ENCODE measurements at places on chromosomes 5 and 9. TPM values are rescaled to one million over a fixed set of nuclear protein-coding genes. Genes with fewer than 3 reads are reported as not detected.

The SH3RF2 gene
- total RNA-seq: 50.6 TPM

The MAP1B gene
- total RNA-seq: 1,059 TPM

The VPS13A gene
- 18.8 TPM for total RNA-seq

The BRINP1 gene
- total RNA-seq: not detected

The SEMA6A gene
- total RNA-seq: 17.8 TPM

The IRX1 gene
- total RNA-seq: 10.3 TPM

The OBP2B gene
- not detected for total RNA-seq

DNA sequence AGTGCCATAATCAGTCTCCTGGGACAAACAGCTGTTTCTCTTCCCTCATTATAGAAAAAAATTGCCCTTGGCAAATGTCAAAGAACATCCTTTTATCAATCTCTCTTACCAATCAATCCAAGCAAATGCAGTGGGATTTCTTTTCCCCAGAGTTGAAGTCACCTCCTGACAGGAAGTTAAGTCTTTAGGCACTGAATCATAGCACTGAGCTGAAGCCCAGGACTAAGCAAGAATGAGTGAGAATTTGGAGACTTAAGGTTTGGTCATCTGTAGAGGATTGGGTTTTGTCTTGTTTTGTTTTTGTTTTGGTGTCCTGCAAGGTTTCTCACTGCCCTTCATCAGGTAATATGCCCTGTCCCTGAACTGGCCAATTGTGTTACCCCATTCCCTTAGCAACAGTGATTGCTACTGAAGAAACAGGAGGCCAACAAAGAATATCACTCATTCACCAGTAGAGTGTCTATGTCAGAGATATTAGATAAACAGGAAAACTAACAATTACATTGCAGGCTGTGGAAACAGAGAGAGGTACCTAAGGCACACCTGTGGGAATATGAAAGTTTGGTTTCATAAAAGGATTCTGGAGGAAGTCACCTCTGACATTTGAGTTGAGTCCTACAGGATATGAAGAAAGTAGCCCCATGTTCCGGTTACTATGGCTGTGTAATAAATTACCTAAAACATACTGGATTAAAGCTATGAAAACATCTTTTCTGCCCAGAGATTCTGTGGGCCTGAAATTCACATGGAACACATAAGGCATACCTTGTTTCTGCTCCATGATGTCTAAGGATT is 4.5 kb upstream of the FXN start:
- no peaks in the 10 kb centered on the region for H3K27me3 ChIP-seq
- H3K36me3 ChIP-seq: no peaks in the 10 kb centered on the region
- peaks cover 3% of the 10 kb centered on the region for H3K4me1 ChIP-seq
- no peak overlapping the region for H3K27ac ChIP-seq

DNA sequence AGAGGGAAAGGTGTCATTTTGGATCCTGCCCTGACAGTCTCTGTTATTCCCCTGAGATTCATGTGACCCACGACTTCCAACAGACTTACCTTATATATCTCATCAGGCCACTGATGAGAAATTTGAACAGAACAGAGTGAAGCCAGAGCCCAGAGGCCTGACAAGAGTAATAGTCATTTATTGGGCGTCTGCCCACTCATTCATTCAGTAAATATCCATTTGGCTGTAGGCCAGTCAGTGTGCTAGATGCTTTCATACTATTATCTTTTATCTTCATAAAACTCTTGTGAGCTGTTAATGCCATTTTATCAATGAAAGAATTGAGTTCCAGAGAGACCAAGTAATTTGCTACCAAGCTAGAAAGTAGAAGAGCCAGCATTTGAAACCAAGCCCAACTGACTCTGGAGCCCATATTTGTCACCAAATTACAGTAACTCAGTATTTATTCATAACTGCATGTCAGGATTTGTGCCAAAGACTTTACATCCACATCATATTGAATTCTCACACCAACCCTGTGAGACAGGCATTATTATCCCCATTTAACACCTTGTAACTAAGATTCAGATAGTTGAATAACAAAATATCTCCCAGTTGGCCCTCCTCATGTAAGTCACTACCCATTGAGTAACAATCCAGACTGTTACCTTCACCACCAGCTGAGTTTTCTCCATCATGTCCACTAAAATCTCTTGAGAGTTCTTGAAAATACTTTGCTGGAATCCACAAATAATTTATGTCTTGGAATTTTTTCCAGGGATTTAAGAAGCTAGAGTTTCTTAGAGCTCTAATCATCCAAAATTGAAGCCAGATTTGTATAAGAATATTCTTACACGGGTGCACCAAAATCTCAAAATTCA is 2.5 kb downstream of the PTPDC1 start:
- no peaks in the 10 kb centered on the region for H3K36me3 ChIP-seq
- no peak overlapping the region for H3K27ac ChIP-seq
- H3K27me3 ChIP-seq: no peaks in the 10 kb centered on the region
- H3K4me1 ChIP-seq: no peaks in the 10 kb centered on the region
- no peak for DNase-seq

DNA sequence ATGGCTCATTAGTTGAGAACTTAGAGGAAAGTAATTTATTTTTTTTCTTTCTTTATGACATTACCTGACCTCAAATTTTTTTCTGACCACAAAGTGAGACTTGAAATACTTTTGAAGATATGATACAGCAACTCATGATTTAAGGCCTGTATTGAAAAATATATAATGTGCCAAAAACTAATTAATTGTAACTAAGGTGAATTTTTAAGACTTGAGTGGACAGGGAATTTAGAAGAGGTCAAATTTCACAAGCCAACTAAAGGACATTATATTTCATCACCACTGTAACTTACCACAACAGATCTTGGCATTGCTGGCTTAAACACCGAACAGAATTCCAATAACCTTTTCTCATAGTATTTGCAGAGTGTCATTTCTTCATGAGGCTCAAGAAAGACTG is 1.8 kb downstream of the CCNH start:
- H3K27ac ChIP-seq: peak overlapping the region; percentile 95

- H3K27me3 ChIP-seq: no peaks in the 10 kb centered on the region
- H3K4me3 ChIP-seq: no peak overlapping the region
- no peaks in the 10 kb centered on the region for H3K36me3 ChIP-seq
- no peaks in the 10 kb centered on the region for H3K4me1 ChIP-seq
- DNase-seq: no peak
- no peak overlapping the region for H3K27ac ChIP-seq
Observed at GRCh38 chr9:72394066-72394465, 29.1 kb upstream of the ZFAND5 start.

GRCh38 chr9:36045610-36046009 is 8.9 kb downstream of the RECK start:
- no peak overlapping the region for H3K4me3 ChIP-seq
- H3K36me3 ChIP-seq: no peaks in the 10 kb centered on the region
- no peak for DNase-seq
- H3K27ac ChIP-seq: no peak overlapping the region
- H3K4me1 ChIP-seq: peaks cover 3% of the 10 kb centered on the region

DNA sequence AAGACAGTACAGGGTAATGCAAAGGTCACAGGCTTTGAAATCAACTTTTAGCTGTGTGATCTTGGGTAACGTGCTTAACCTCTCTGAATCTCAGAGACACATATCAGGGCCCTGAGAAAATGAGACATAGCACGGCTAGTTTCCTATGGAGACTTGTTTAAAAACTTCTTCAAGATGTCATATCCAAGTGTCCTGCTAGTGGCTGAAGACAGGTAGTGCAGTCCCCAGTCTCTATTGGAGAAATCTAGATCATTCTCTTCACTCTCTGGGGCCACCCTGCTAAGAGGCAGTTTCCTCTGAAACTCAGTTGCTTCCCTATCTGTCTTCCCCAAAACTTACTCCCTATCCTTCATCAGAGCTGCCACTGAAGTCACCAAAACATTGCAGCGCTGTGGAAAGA is 30.3 kb upstream of the GRXCR2 start:
- no peak for DNase-seq
- no peaks in the 10 kb centered on the region for H3K36me3 ChIP-seq
- H3K27me3 ChIP-seq: no peaks in the 10 kb centered on the region
- H3K4me3 ChIP-seq: no peak overlapping the region
- no peak overlapping the region for H3K27ac ChIP-seq

GRCh38 chr5:52523701-52524100 is 264.0 kb upstream of the ITGA1 start:
- no peaks in the 10 kb centered on the region for H3K36me3 ChIP-seq
- H3K4me3 ChIP-seq: no peak overlapping the region
- H3K27ac ChIP-seq: no peak overlapping the region
- H3K27me3 ChIP-seq: no peaks in the 10 kb centered on the region

GRCh38 chr5:10366310-10367272 is 13.1 kb downstream of the MARCHF6 start:
- no peaks in the 10 kb centered on the region for H3K36me3 ChIP-seq
- no peaks in the 10 kb centered on the region for H3K27me3 ChIP-seq
- H3K4me1 ChIP-seq: peaks cover 15% of the 10 kb centered on the region
- peak overlapping the region; percentile 49 for H3K27ac ChIP-seq
- H3K4me3 ChIP-seq: no peak overlapping the region
- DNase-seq: no peak

DNA sequence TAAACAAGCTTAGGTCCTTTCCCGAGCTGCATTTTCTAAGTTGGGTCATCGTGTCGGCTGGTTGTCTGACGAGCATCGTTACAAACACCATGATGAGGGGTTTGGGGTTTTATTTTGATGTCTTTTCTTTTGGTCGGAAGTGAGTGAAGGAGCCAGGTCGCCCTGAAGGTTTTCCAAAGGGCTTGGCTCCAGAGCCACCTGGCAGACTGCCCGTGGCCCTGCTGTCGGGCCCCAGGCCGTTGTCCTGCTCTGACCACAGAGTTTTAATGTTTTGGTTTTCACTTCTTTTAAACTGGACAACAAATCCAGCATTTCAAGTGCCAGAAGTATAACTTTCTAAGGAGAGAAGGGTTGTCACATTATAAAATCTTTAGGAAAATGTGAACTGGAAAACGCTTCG is 42.3 kb downstream of the TENT4A start:
- peaks cover 2% of the 10 kb centered on the region for H3K4me1 ChIP-seq
- no peak overlapping the region for H3K27ac ChIP-seq
- H3K36me3 ChIP-seq: peaks cover 72% of the 10 kb centered on the region
- no peak overlapping the region for H3K4me3 ChIP-seq
- H3K27me3 ChIP-seq: no peaks in the 10 kb centered on the region
- no peak for DNase-seq

DNA sequence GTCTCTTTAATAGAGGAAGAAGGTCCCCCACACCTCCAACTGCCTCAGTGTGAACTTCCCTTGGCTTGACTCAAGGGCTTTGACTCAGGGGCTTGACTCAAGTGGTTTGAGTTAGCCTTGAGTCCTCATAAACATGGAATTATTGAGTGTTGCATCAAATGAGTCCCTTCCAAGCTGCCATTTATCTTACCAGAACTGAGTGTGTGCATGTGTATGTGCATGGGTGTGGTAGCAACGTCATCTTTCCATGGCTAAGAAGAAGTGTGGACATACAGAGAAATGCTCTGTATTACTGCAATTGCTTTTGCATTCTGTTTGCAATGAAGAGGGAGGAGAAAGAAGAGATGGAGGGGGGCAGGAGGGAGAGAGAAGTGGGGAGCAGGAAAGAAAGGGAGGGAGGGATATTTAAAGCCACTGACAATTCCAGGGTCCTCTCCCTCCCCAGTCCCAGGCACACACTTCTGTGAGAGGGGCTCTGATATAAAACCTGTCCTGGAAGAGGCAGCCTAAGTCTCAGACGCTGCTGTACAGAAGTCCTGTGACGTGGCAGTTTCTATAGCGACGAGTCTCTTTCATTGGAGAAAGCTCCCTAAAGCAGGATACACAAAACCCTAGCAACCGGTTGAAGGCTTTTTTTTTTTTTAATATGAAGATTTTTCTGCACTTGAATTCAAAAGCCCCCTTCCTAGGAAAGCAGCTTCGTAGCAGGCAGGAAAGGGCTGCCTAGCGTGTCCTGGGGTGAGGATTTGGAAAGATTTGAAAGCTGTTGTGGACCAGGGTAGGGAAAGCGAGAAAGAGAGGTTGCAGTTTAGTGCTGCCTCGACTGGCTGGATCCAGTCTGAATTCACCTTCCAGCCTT is 93.3 kb upstream of the MAP1B start:
- no peaks in the 10 kb centered on the region for H3K36me3 ChIP-seq
- H3K27me3 ChIP-seq: no peaks in the 10 kb centered on the region
- no peak overlapping the region for H3K4me3 ChIP-seq

- DNase-seq: no peak
- no peaks in the 10 kb centered on the region for H3K27me3 ChIP-seq
- no peaks in the 10 kb centered on the region for H3K4me1 ChIP-seq
Observed at GRCh38 chr5:56316299-56316994, 83.3 kb upstream of the ANKRD55 start.

GRCh38 chr5:99032234-99033013 is 103.6 kb upstream of the CHD1 start:
- no peak overlapping the region for H3K27ac ChIP-seq
- DNase-seq: peak; percentile 76
- no peak overlapping the region for H3K4me3 ChIP-seq
- H3K36me3 ChIP-seq: no peaks in the 10 kb centered on the region

- peaks cover 5% of the 10 kb centered on the region for H3K4me1 ChIP-seq
- DNase-seq: no peak
- no peak overlapping the region for H3K27ac ChIP-seq
- no peaks in the 10 kb centered on the region for H3K27me3 ChIP-seq
- no peak overlapping the region for H3K4me3 ChIP-seq
Observed at GRCh38 chr5:109922381-109922995, 232.8 kb downstream of the MAN2A1 start.

DNA sequence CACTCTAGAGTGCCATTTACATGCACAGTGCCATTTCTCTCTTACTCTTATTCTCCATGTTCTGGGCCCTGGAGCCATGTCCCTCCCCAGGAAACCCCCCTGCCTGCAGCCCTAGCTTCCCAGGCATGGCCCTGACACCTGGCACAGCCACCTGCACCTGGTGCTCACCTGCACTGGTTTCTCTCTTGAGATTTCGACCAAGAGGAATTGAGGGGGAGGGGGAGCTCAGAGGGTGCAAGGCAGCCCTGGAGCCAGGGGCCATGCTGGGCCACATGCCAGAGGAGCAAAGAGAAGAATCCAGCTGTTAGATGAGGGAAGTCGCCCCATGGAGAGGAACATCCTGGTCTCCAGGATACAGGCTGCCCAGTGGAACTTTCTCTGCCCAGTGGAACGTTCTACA is 65.0 kb upstream of the RAPGEF1 start:
- no peaks in the 10 kb centered on the region for H3K4me1 ChIP-seq
- no peak for DNase-seq

- no peaks in the 10 kb centered on the region for H3K36me3 ChIP-seq
- DNase-seq: no peak
- H3K4me1 ChIP-seq: no peaks in the 10 kb centered on the region
- no peak overlapping the region for H3K4me3 ChIP-seq
Observed at GRCh38 chr5:107385708-107386107, 285.0 kb downstream of the EFNA5 start.

- H3K27me3 ChIP-seq: no peaks in the 10 kb centered on the region
- no peak overlapping the region for H3K27ac ChIP-seq
- no peaks in the 10 kb centered on the region for H3K4me1 ChIP-seq
- H3K36me3 ChIP-seq: no peaks in the 10 kb centered on the region
- H3K4me3 ChIP-seq: no peak overlapping the region
- peak; percentile 59 for DNase-seq
Observed at GRCh38 chr5:171427318-171428167, 8.1 kb downstream of the FGF18 start.

GRCh38 chr9:92728831-92729734 is 35.5 kb downstream of the BICD2 start:
- H3K36me3 ChIP-seq: peaks cover 29% of the 10 kb centered on the region
- H3K4me1 ChIP-seq: no peaks in the 10 kb centered on the region
- H3K27me3 ChIP-seq: no peaks in the 10 kb centered on the region
- DNase-seq: no peak
- no peak overlapping the region for H3K27ac ChIP-seq
- no peak overlapping the region for H3K4me3 ChIP-seq

GRCh38 chr9:128771094-128771721 is 519 bp downstream of the ZER1 start:
- no peaks in the 10 kb centered on the region for H3K36me3 ChIP-seq
- H3K27ac ChIP-seq: peak overlapping the region; percentile 95
- peak overlapping the region; percentile 84 for H3K4me3 ChIP-seq
- peaks cover 23% of the 10 kb centered on the region for H3K4me1 ChIP-seq

All from ascending aorta (tissue), 2 donors.